ENCODE measurements at places on chromosomes 7 and 10. TPM values are rescaled to one million over a fixed set of nuclear protein-coding genes. Genes with fewer than 3 reads are reported as not detected.

- peak; percentile 7 for DNase-seq
These were observed 270.1 kb upstream of the TPK1 start for GRCh38 chr7:145106001-145106400.

- DNase-seq, result peak; percentile 35
These were observed 114.7 kb downstream of the ODAD2 start for GRCh38 chr10:27884185-27884641.

The STEAP2 gene
- 134 TPM for total RNA-seq

- no peak for DNase-seq
These were observed 132.1 kb downstream of the PLCE1 start for GRCh38 chr10:94125856-94126255.

The AFAP1L2 gene
- total RNA-seq, result not detected

DNA sequence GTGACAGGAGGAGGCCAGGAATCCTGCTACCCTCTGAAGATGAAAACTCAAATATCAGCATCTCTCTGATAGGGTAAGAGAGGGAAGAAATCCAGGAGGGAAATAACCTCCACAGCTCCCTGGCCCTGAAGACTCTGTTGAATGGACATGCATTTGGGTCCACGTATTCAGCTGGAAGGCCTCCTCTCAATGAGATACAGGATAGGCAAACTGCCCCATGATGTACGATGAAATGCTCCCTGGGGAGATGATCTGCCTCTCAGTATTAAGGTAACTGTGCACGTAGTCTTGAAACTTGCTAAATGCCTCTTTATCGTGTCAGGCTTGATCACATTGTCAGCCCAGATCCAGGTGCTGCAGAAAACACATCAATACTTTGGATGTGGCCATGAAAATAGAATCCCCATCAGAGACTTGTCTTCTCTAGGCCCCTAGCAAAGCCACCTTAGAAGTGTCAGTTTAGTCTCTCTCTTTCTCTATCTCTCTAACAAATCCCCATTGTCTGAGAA, 384.0 kb downstream of the KCNMA1 start:
- no peak for DNase-seq

GRCh38 chr10:20405761-20406160, 491.4 kb downstream of the NEBL start:
- DNase-seq, result no peak

DNA sequence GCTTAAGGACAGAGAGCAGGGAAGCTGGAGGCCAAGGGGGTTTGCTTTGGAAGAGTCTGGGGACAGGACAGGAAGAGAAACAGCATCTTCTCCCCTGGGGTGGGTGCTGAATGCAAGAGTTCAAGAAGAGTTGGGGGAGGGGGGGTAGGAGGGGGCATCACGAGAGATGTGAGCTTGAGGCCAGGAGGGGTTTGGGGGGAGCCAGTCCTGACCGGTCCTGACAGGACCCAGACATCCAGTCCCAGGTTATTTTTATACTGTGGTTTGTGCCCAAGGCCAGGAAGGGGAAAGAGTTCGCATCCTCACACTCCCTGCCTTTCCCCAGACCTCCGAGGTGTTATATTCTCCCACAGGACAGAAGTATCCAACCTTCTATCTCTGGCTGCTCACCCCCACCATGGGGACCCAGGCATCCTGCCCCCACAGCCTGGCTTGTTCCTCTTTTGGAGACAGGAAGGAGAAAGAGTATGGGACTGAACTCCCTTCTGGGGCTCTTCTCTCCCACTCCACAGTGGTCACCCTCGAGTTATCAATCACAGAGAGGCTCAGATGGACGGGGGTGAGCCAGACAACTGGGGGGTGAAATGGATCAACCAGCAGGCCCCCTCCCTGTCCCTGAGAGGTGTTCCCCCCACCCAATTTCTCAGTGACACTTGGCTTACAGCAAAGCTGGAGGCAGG, 2.8 kb downstream of the TSC22D4 start:
- DNase-seq, result no peak

The OR2A12 gene
- total RNA-seq, result not detected

DNA sequence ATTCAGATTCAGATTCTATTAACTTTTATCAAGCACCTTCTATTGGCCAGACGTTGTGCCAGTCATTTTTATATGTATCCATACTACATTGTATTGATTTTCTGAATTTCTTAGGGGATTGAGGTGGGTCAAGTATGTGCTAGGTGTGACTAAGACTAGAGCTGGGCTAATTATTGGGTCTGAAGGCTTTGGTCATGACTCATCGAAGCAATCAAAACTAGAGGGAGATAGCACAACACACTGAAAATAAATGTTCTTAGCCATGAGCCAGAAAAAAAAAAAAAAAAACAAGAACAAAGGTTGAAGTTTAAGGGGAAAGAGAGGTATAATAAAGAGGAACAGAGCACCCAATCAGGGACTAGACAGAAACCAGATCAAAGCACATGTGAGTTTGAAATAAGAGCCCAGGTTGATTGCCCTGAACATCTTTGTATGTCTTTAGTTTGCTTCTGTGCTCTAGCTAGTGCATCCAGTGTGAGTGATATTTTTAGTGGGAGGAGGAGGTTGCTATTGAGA, 171.6 kb upstream of the FOXP2 start:
- no peak for DNase-seq
